ENCODE measurements at places on chromosomes 12 and 14.

- DNase-seq = peak; percentile 90
These were observed 153.8 kb upstream of the DDHD1 start for GRCh38 chr14:53306911-53307310.

GRCh38 chr14:31263485-31264133 lies 56.0 kb upstream of the HECTD1 start:
- DNase-seq = peak; percentile 3

DNA sequence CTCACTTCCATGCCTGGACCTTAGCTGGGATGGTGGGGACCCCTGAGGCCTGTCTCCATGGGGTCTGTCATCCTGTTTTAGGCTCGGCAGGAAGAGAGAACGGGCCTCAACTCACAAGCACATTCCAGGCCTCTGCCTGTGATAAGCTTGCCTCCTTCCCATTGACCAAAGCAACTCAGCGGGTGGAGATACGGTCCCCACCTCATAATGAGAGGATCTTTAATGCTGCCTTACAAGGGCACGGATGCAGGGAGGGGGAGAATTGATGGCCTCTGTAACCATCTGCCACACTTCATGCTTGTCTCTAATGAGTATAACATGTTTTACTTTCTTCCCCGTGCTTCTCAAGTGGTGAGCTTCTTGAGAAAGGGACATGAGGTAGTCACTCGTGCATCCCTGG lies 50.0 kb downstream of the GLT1D1 start:
- no peak for DNase-seq

DNA sequence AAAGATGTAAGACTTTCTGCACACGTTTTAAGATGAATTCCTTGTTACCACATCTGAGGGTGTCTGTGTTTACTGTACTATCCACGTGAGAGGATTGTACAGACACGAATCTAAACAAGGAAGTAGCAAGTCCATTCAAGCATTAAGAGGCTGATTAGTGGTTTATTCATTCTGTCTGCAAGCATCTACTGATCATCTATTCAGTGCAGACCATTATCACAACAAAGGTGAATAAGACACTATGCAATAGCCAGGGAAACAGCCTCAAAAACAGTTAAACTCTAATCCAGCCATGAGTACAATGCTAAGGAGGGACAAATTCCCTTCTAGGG lies 111.6 kb upstream of the PZP start:
- DNase-seq = no peak

DNA sequence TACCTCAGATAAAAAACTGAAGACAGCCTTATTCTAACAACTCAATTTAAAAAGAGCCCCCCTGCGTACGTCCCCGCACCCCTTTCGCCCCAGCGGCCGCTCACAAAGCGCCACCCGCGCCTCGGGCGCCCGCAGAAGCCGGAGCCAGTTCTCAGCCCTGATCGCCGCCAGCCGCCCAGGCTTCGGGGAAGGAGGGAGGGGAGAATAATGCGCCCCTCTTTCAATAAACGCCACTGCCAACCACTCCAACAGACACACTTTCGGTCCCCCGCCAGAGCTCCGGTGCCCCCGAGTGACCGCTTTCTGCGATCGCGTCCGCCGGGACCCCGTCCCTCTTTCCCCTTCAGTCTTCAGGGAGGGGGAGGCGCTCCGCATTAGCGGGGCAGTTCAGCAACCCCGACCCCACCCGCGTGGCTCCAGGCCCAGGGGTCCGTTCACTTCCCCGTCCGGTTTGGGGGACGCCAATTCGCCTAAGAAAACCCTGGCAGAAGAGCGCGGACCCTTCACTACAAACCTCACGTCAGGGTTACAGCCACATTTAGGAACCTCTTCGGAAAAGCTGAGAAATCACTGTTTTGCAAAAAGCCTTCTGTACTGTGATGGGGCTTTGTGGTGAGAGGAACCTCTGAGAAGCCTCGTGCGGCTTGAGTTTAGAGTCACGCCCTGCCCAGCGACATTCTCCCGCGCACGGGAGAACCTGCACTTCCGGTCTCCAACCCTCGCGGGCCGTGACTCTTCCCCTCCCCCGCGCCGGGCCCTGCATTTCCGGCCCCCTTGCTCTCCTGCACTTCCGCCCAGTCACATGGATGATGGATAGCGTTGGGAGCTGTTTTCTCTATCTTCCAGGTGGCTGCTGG lies 18.7 kb downstream of the FOXG1 start:
- no peak for DNase-seq

DNA sequence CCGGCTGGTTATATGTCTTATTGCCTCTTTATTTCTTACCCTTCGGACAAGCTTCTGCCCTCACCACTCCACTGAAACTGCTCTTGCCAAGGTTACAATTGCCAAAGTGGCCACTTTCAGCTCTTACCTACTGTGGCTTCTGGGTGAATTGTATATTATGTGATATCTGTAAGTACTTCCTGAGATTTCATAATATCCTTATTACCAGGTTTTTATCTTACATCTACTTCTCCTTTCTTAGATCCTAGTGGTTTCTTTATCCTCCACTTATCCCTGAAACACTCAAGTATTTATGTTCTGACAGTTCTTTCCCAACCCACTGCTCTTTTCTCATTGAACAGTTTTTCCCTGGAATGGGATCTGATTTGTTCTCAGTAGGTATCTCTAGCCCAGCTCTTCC lies 10.5 kb downstream of the CELA1 start:
- DNase-seq = no peak

DNA sequence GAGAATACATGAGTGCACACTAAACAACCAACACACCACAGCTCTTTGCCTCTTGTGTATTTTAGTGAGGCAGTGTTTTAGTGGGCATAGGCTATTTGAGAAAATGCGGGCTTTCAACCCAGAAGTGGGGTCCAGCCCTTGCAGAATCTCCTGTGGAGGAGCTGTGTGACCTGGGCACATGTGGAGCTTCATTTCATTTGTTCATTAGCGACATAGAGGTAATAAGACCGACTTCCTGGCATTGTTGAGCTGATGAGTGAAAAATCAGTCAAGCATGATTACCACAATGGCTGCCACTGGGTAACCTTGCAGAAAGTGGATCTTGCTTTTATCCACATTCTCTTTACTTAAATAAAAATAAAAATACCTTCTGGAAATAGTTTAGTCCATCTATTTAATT lies 923.5 kb downstream of the BCL11B start:
- DNase-seq = no peak

DNA sequence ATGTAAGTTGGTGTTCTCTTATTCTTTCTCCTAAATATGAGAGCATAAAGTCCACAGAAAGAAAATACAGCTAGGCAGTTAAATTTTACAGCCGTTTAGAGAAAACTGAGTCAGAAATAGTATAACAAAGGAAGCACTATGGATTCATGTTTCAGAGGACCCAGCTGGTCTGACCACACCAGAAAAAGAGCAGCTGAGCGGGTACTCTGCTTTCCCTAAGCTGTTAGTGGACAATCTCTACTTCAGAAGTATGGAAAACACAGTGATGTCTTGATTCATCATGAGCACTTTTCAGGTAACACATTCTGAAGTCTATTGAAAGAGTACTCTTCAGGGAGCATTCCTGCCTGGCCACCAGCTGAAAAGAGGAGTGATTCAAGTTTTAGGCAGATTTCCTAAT lies 12.4 kb downstream of the PPM1H start:
- DNase-seq = peak; percentile 67

DNA sequence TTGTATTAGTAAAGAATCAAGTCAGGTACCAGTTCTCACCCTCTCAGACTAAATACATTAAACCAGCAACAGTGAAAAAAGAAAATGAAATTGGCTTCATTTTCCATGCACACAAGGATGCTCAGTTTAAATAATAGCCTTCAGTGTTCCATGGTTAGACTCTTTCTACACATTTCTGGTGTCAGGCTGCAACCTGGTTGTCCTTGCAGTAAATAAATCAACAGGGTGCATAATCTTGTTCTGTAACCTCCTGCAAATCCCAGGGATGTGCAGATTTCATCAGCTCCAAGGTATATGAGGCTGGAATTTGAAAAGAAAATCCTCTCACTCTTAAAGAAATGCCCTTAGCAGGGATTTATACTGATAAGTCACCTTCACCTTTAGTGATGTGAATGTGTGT lies 46.7 kb upstream of the BTG1 start:
- DNase-seq = no peak

Measured in midbrain (tissue), 1 donor.